Activated T-helper 1 cell treated with Interleukin-2 at 50 U/mL for 16 hours (primary cell): ENCODE measurements at places on chromosomes 3 and 15.

- DNase-seq, result no peak
These were observed 248.8 kb downstream of the MBNL1 start for GRCh38 chr3:152517502-152517901.

GRCh38 chr3:81299481-81299880 lies 462.0 kb downstream of the GBE1 start:
- DNase-seq, result no peak

GRCh38 chr3:186241910-186242821 lies 119.9 kb downstream of the DGKG start:
- DNase-seq, result no peak

GRCh38 chr3:19254189-19254588 lies 105.9 kb downstream of the KCNH8 start:
- DNase-seq, result no peak

GRCh38 chr15:43911235-43911781 lies 84.5 kb downstream of the WDR76 start:
- no peak for DNase-seq
